ENCODE measurements at places on chromosomes 11 and 22.

DNA sequence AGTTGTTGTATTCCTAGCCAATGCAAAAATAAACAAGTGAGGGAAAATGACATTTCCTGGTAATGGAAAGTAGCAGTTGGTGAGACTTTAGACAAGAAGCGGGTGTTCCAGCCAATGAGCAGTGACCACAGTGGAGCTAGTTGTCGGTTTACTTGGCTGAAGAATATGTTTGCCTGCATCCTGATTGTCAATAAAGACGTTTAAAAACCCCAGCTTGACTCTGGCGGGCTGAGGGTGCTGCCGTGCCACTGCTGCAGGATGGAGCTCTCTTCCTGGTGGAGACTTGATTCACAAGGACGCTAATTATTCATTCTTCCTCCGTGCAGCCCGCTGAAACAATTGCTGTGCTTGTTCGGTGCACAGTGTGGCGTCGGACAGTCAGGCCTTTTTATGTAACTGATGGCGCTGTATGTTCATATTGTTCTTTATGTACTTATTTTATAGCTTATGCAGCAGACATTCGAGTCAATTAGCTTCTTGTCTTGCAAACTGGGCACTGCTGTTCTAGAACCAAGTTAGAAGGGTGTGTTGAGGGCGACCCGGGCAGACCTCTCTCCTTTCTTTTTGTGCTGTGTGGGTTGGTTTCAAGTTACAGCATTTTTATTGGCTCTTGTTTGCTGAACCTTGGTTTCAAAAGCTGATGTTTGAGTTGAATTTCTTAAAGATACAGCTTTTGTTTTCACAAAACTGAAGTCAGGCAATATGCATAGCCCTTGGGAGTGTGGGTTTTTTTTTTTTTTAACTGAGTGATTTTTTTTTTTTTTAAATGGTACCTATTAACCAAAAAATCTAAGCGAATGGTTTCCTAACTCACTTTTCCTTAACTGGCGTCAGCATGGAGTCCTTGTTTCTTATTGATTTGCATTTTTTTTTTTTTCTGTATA is 153.9 kb downstream of the TEAD1 start:
- DNase-seq = no peak

DNA sequence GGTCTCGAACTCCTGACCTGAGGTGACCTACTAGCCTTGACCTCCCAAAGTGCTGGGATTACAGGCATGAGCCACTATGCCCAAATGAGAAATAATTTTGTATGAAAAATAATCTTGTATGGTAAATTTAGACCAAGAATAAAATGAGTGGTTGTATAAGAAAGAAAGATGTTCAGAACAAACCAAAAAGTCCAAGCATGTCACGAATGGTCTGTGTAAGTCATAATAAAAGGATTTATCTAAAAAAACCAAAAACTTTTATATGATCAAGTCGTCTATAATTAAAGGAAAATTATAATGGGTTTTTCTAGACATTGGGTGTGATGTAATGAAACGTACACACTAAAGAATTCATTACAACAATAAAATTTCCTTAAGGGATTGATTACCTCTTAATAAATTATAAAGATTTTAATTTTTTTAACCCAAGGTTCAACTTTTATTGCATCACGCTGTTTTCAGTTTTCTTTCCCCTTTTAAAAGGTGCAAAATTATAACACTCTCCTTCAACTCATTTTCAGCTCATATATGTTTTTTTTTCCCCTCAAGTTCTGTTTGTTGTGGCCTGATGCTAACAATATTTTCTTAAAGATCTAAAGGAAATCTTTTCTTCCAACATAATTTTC is 8.9 kb upstream of the AQP11 start:
- no peak for DNase-seq

DNA sequence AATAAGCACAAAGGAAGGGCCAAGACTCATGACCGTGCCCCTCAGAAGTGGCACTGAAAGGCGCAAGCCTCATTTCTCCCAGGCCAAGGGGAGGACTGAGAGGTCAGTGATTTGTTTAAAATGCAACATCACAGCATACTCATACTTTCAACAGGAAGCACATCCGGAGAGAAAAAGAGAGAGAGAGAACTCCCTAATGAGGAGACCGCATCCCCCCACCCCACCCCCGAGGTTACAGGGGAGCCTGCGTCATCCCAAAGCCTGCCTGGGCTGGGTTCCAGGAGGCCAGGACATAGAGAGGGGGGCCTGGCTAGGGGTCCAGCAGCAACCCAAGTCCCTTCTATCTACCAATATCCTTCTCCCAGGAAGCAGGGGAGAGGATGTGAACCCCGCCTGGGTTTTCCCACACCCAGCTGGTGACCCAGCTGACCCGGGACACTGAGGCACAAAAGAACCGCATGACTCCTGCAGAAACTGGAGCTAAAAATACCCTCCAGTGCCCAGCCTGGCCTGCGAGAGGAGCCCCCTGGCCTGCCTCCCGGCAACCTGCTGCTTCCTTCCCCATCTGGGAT is 3.8 kb downstream of the CSNK1E start:
- no peak for DNase-seq

DNA sequence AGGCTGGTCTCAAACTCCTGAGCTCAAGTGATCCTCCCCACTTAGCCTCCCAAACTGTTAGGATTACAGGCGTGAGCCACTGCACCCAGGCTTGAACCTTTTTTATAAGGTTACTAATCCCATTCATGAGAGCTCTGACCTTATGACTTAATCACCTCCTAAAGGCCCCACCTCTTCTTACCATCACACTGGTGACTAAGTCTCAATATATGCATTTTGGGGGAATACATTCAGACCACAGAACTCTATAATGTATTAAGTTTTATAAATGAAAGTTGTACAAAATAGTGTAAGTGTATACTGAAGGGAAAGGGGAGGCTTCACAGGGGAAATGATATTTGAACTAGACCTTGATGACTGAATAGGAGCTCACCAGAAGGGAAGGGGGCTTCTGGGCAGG is 28.4 kb upstream of the RBFOX2 start:
- no peak for DNase-seq

- DNase-seq = no peak
Observed at GRCh38 chr11:690738-691633, 4.0 kb downstream of the DEAF1 start.

- DNase-seq = no peak
Observed at GRCh38 chr11:118628432-118628831, 21.0 kb downstream of the PHLDB1 start.

DNA sequence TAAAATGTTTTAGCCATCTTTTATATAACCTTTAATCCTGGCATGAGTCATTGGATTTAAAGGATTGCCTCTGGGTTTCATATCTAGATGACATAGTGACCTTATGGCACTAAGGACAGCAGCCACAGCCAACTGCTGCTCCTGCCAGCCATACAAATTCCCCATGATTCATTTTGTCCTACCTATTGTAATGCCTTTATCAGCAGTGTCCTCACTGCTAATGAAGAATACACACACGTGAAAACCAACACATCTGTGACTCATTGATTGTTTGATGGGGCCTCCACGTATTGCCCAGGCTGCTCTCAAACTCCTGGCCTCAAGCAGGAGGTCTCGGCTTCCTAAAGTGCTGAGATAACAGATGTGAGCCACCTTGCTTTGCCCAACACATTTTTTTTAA is 1.8 kb downstream of the LDHAL6A start:
- no peak for DNase-seq
